B cell (primary cell): ENCODE measurements at places on chromosomes 4 and X.

- peak; percentile 66 for DNase-seq
- peaks cover 16% of the 10 kb centered on the region for H3K4me1 ChIP-seq
- H3K27me3 ChIP-seq, result peaks cover 3% of the 10 kb centered on the region
- no peaks in the 10 kb centered on the region for H3K36me3 ChIP-seq
Measured at GRCh38 chrX:39196192-39197102, 395.2 kb downstream of the MID1IP1 start.

- no peak overlapping the region for H3K4me3 ChIP-seq
- H3K27ac ChIP-seq, result no peak overlapping the region
- DNase-seq, result no peak
- H3K27me3 ChIP-seq, result no peaks in the 10 kb centered on the region
- H3K4me1 ChIP-seq, result no peaks in the 10 kb centered on the region
Measured at GRCh38 chrX:10529344-10529743, 91.0 kb downstream of the MID1 start.

- no peaks in the 10 kb centered on the region for H3K27me3 ChIP-seq
- no peaks in the 10 kb centered on the region for H3K36me3 ChIP-seq
- H3K4me1 ChIP-seq, result no peaks in the 10 kb centered on the region
- DNase-seq, result no peak
- no peak overlapping the region for H3K27ac ChIP-seq
Measured at GRCh38 chrX:151226941-151227340, 50.6 kb downstream of the GPR50 start.

- DNase-seq, result no peak
- H3K27me3 ChIP-seq, result no peaks in the 10 kb centered on the region
- H3K36me3 ChIP-seq, result no peaks in the 10 kb centered on the region
- no peak overlapping the region for H3K4me3 ChIP-seq
- H3K4me1 ChIP-seq, result peaks cover 4% of the 10 kb centered on the region
Measured at GRCh38 chr4:174592985-174593335, 70.7 kb upstream of the HPGD start.

DNA sequence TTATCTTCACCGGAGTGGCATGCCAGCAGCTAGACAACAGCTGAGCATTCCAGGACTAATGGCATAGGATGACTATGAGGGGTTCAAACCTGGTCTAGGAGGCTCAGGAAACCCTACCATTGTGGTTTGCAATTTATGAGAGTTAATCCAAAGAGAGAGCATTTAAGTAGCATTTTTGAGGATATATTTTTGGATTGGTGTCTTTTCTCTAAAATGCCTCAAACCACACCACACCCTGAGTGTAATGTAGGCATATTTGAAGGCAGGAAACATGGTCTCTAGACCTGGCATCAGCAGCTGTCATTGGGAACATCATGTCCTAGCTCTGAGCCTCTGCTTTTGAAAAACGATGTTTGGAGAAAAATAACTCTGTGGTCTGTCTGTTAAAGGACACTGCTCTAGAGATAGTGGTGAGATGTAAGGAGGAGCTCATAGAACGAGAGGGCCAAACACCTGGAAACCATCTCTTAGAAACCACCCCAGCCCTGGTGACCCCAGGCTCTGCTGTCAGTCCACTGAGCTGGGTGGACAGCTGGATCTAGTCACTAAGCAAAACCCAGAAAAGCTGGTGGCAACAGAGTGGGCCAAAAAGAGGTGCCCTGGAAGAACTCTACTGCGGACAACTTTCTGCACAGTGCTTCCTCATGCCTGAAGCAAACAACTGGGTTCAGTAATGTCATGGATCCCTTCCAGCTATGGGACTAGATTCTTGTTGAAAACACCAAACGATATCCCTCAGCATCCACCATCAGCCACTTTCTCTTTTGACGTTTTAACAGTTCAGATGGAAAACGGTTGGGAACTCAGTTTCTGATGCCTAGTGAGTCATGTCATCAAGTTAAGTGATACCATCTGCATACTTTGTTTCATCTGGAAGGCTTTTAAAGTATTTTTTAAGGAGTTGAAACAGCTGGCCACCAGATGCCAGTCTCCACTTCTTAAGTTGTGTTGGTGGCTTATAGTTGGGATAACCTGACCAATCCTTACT, 100.2 kb upstream of the C1QTNF7 start:
- no peaks in the 10 kb centered on the region for H3K36me3 ChIP-seq
- H3K4me3 ChIP-seq, result no peak overlapping the region
- no peaks in the 10 kb centered on the region for H3K27me3 ChIP-seq

- H3K27me3 ChIP-seq, result no peaks in the 10 kb centered on the region
- peaks cover 2% of the 10 kb centered on the region for H3K36me3 ChIP-seq
- no peaks in the 10 kb centered on the region for H3K4me1 ChIP-seq
- no peak for DNase-seq
Measured at GRCh38 chrX:71565474-71566041, 12.7 kb upstream of the GCNA start.

DNA sequence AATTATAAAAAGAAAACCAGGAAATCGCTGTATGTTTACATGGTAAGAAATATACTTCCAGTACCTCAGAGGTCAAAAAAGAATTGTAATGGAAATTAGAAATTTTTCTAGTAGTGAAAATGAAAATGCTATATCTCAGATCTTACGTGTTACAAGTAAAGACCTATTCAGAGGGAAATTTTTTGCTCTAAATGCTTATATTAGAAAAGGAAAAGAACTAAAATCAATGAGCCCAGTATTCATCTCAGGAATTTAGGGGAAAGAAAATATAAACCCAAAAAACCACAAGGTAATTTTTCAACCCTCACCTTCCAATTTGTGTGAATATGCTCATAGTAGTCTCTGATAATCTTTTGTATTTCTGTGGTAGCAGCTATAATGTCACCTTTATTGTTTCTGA, 145.6 kb downstream of the RAP1GDS1 start:
- H3K27ac ChIP-seq, result no peak overlapping the region
- no peak for DNase-seq
- no peaks in the 10 kb centered on the region for H3K36me3 ChIP-seq
- no peaks in the 10 kb centered on the region for H3K4me1 ChIP-seq

DNA sequence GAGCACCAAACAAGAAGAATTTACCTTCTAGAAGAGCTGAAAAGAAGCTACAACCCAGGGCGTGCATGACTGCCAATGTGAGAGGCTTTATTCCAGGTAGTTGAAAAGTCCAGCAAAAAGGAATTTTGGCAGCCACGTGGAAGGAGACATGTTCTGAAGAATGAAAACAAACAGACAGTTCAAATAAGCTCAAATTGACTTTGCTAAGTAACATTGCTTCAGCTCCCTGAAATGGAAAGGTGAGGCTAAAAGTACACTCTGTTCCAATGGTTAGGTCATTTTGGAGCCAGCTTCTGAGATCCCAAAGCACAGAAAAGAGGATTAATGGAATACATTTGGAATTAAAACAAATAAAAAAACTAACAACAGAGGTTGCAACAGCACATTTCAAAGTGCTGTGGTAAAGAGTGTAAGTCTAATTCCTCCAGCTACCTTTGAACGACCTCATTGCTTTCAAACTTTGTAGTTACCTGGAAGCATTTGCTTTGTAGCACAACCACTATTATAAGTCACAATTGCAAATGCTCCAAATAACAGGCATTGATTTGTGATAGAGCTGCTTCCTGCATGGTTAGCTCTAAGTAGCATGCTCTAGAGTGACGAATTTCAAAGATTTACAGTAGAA, 405.3 kb upstream of the EDA2R start:
- no peak overlapping the region for H3K27ac ChIP-seq
- H3K27me3 ChIP-seq, result no peaks in the 10 kb centered on the region
- no peak overlapping the region for H3K4me3 ChIP-seq
- DNase-seq, result no peak

GRCh38 chr4:76194325-76194724, 19.3 kb downstream of the SCARB2 start:
- no peaks in the 10 kb centered on the region for H3K27me3 ChIP-seq
- H3K27ac ChIP-seq, result no peak overlapping the region
- peaks cover 39% of the 10 kb centered on the region for H3K4me1 ChIP-seq

GRCh38 chr4:132108784-132109183, 1040.3 kb upstream of the PCDH10 start:
- no peak overlapping the region for H3K27ac ChIP-seq
- no peaks in the 10 kb centered on the region for H3K27me3 ChIP-seq
- no peak for DNase-seq
- H3K4me3 ChIP-seq, result no peak overlapping the region
- H3K36me3 ChIP-seq, result no peaks in the 10 kb centered on the region

DNA sequence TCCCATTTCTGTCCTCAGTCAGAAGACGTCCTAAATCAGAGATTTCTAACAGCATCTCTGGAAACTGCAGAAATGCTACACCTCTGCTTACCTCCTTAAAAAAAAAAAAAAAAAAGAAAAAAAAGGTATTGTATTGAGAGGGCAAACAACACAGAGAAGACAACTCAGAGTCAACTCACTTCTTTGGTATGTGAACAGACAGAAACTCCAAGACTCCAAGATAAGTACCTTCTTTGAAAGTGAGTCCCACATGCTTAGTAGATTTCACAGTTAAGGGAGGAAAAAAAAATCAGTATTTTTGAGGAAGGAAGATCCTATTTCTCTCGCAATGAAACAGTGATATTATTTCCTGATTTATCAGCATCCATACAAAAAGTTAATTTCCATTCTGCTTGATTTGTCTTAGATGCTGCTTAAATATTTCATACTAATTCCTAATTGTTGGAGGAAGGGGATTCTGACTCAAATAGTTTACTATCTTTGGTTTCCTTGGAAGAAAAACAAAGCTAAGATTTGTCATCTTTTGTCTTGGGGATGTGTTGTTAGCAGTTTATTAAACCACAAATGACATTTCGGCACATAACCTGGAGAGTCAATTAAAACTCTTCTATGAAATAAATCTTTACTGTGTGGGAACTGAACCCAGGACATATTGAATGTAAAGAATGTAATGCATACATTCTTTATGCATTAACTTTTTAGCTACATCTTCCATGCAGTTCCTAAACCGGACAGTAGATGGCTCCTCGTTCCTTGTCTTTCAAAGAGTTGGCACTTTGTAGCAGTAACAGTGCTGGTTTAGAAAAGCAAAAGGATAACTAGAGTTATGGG, 4.7 kb downstream of the RASGEF1B start:
- H3K36me3 ChIP-seq, result no peaks in the 10 kb centered on the region
- H3K27me3 ChIP-seq, result no peaks in the 10 kb centered on the region
- no peak overlapping the region for H3K27ac ChIP-seq
- DNase-seq, result peak; percentile 81

- no peaks in the 10 kb centered on the region for H3K4me1 ChIP-seq
- no peak overlapping the region for H3K27ac ChIP-seq
- no peak overlapping the region for H3K4me3 ChIP-seq
- H3K36me3 ChIP-seq, result no peaks in the 10 kb centered on the region
- no peak for DNase-seq
- no peaks in the 10 kb centered on the region for H3K27me3 ChIP-seq
Measured at GRCh38 chrX:121160987-121161386, 113.6 kb downstream of the GLUD2 start.

DNA sequence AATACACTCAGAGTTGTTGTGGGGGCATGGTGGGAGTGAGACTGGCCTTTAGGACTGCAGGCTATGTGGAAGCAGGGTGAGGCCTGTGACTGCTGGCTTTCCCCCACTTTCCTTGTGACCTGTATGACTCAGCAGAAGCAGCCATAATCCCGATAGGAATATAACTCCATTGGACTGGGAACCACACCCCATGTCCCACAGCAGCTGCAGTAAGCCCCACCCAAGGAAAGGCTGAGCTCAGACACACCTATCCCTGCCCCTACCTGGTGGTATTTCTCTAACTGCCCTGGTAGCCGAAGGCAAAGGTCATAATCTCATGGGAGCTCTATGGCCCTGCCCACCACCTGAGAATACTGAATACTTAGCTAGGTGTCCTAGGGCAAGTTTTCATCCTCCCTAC, 169.3 kb downstream of the GC start:
- no peaks in the 10 kb centered on the region for H3K27me3 ChIP-seq
- H3K27ac ChIP-seq, result no peak overlapping the region
- no peak overlapping the region for H3K4me3 ChIP-seq
- H3K36me3 ChIP-seq, result no peaks in the 10 kb centered on the region
- no peaks in the 10 kb centered on the region for H3K4me1 ChIP-seq
- DNase-seq, result no peak

- no peak overlapping the region for H3K27ac ChIP-seq
- H3K4me1 ChIP-seq, result no peaks in the 10 kb centered on the region
- no peaks in the 10 kb centered on the region for H3K36me3 ChIP-seq
- no peak overlapping the region for H3K4me3 ChIP-seq
- no peak for DNase-seq
Measured at GRCh38 chr4:124219389-124219788, 493.1 kb downstream of the ANKRD50 start.

- peaks cover 8% of the 10 kb centered on the region for H3K27me3 ChIP-seq
- no peaks in the 10 kb centered on the region for H3K4me1 ChIP-seq
- no peaks in the 10 kb centered on the region for H3K36me3 ChIP-seq
- no peak overlapping the region for H3K27ac ChIP-seq
- DNase-seq, result peak; percentile 23
Measured at GRCh38 chr4:165355900-165356300, 22.9 kb upstream of the CPE start.

DNA sequence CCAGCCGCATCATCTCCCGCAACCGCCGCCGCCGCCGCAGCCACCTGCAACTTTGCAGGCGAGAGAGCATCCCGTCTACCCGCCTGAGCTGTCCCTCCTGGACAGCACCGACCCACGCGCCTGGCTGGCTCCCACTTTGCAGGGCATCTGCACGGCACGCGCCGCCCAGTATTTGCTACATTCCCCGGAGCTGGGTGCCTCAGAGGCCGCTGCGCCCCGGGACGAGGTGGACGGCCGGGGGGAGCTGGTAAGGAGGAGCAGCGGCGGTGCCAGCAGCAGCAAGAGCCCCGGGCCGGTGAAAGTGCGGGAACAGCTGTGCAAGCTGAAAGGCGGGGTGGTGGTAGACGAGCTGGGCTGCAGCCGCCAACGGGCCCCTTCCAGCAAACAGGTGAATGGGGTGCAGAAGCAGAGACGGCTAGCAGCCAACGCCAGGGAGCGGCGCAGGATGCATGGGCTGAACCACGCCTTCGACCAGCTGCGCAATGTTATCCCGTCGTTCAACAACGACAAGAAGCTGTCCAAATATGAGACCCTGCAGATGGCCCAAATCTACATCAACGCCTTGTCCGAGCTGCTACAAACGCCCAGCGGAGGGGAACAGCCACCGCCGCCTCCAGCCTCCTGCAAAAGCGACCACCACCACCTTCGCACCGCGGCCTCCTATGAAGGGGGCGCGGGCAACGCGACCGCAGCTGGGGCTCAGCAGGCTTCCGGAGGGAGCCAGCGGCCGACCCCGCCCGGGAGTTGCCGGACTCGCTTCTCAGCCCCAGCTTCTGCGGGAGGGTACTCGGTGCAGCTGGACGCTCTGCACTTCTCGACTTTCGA, 654 bp downstream of the ATOH1 start:
- DNase-seq, result peak; percentile 10
- H3K27ac ChIP-seq, result no peak overlapping the region
- H3K4me1 ChIP-seq, result peaks cover 11% of the 10 kb centered on the region
- no peak overlapping the region for H3K4me3 ChIP-seq
- H3K36me3 ChIP-seq, result no peaks in the 10 kb centered on the region

DNA sequence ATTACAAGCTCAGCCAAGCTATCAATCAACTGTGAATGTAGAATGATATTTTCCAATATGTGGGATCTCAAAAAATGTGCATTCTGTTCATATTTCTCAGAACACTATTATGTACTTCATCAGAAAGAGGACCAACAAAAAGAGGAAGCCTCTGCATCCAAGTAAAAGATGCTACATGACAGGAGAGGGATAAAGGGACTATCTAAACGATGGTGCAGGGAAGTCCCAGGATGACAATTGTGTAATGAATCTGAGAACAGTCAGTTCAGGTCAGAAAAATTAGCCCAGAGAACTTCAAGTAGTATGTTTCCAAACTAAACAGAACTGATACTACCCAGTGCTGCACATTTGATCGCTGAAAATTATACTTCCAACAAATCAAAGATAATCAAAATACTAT, 127.0 kb downstream of the ZNF330 start:
- no peaks in the 10 kb centered on the region for H3K4me1 ChIP-seq
- H3K27ac ChIP-seq, result no peak overlapping the region
- H3K27me3 ChIP-seq, result no peaks in the 10 kb centered on the region
- no peaks in the 10 kb centered on the region for H3K36me3 ChIP-seq
